Activated CD8-positive, alpha-beta memory T cell treated with anti-CD3 and anti-CD28 coated beads for 48 hours (primary cell): ENCODE measurements at places on chromosomes 6 and 20.

DNA sequence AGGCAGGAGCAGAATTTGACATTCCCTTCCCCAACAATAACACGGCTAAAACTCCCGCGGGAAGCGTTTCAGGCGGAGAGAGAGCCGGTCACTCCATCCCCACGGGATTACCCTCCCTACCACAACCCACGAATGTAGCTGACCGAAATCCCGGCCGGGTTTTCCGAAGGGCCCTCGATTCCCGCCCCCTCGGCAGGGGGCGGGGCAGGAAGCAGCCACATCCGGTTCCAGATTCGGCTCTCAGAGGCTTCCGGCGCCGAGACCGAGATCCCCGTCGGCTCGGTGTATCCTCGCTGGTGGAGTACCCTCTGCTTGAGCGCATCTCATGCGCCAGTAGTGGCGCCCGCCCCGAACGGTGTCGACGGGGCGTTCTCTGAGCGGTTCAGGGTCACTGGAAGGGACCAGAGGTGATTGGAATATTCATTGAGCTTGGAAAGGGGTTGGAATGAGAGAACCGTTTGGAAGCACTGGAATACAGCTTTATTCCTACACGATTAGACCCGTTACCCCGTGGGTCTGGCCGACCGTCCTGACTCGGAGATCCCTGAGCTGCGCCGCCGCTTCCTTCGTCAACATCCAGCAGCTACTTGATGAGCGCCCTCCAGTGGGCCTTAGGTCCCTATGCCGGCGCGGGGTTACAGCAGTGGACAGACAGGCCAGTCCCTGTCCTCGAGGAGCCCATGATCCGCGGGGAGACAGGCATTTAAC, 649 bp upstream of the RGL2 start:
- DNase-seq: peak; percentile 88

DNA sequence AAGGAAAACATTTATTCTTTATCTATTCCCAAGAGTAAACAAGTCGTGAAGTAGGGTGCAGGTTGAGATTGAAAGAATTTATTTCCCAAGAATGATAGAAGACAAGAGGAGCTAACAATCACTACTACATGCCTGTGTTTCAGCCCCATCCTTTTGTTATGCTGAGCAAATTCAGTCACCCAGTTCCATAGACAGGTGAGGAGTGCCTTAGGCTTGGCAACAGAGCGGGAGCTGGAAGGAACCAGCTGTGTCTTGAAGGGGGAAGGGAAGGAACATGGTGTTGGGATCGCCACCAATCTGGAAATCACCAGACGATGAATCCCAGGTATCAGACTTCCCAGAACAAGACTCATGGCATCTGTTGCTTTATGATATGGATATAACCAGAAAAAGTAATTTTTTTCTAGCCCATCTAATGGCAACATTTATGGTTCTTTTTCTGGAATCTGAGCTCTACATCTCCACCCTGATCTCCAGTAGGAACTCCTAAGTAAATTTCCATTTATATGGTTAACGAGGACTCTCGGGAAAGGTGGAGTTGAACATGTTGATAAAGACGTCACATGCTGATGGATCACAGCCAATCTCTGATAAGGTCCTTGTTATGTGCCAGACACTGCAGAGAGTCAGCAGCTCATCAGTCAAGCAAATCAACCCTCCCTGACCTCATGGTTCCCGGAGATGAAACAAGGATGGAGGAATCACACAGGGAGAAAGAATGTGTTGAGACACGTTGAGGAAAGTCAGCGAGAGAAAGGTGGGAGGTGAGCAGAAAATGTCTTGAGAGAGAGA, 344.9 kb downstream of the SMOC2 start:
- DNase-seq: no peak

DNA sequence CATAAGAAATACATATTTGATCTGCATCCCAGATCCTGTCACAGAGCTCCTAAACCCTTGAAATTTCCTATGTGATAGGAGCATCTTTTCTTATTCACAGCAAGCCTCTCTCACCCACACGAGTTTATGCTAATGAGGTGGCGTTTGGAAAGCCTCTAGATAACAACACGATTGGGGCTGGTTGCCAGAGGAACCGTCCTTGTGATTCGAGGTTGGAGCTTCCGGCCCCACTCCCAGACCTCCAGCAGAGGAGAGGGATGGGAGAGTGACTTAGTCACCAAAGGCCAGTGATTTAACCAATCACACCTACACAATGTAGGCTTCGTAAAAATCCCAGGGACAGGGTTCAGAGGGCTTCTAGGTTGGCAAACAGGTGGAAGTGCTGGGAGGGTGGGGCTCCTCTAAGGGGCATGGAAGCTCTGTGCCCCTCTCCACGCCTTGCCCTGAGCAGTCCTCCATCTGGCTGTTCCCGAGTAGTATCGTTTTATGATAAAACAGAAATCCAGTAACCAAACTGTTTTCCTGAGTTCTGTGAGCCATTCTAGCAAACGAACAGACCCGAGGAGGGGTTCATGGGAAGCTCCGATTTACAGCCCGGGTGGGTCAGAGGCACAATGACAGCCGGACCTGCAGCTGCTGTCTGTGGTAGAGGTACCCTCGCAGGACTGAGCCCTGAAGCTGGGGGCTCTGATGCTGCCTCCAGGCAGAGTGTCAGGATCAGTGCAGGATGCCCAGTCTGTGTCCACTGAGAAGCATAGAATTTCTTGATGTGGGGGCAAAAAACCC, 238.1 kb upstream of the ARID1B start:
- no peak for DNase-seq

GRCh38 chr20:63433756-63434531, 38.5 kb downstream of the KCNQ2 start:
- no peak for DNase-seq

GRCh38 chr6:73484438-73484837, 22.9 kb downstream of the MTO1 start:
- no peak for DNase-seq
